Activated CD4-positive, alpha-beta T cell treated with anti-CD3 and anti-CD28 coated beads, Interleukin-2, amount 10 ng/mL, durations not matched to agents 7 days and 5 days (primary cell): ENCODE measurements at places on chromosomes 13 and 19. TPM values are rescaled to one million over a fixed set of nuclear protein-coding genes. Genes with fewer than 3 reads are reported as not detected.
A peak's percentile ranks its signal among the peaks of the same experiment; 100 is the strongest.

DNA sequence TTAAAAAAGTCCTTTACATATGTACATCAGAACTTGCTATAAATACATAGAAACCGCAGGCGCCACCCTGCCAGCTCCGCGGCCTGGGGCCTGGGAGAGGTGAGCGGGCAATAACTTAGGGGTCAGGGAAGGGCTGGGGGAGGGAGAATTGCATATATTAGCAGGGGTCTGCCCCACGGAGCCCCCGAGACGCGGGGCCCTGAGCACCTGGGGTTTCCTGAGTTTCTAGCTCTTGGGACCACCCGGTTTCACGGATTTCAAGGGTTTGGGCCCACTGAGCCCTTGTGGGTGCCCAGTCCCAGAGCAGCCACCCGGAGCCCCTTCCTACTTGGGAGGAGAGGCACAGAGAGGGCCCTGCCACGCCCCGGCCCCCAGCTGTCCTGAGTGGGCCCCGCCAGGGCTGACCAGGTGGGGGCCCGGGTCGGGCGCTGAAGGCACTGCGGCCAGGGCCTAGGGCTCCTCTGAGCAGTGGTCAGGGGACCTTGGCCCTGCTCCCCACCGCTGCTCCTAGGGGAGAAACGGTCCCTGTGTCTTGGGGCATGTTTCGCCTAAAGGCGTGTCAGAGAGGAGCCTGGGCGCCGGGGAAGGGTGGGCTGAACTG, 4.0 kb downstream of the GPX4 start:
- no peak for DNase-seq
- no peak overlapping the region for H3K27ac ChIP-seq
- no peaks in the 10 kb centered on the region for H3K27me3 ChIP-seq
- H3K4me3 ChIP-seq: no peak overlapping the region
- peaks cover 15% of the 10 kb centered on the region for H3K4me1 ChIP-seq
- H3K36me3 ChIP-seq: peaks cover 2% of the 10 kb centered on the region

- H3K27ac ChIP-seq: peak overlapping the region; percentile 41
- no peak overlapping the region for H3K4me3 ChIP-seq
- peaks cover 67% of the 10 kb centered on the region for H3K4me1 ChIP-seq
Observed at GRCh38 chr19:39946532-39946931, 12.1 kb upstream of the FCGBP start.

GRCh38 chr19:16779539-16780163, 49.5 kb upstream of the SIN3B start:
- H3K27me3 ChIP-seq: peaks cover 3% of the 10 kb centered on the region
- no peaks in the 10 kb centered on the region for H3K36me3 ChIP-seq
- DNase-seq: no peak
- no peak overlapping the region for H3K27ac ChIP-seq
- H3K4me3 ChIP-seq: no peak overlapping the region

- no peaks in the 10 kb centered on the region for H3K4me1 ChIP-seq
- DNase-seq: no peak
- H3K36me3 ChIP-seq: no peaks in the 10 kb centered on the region
- no peak overlapping the region for H3K27ac ChIP-seq
- no peak overlapping the region for H3K4me3 ChIP-seq
Observed at GRCh38 chr13:110070046-110070445, 236.9 kb downstream of the COL4A1 start.

DNA sequence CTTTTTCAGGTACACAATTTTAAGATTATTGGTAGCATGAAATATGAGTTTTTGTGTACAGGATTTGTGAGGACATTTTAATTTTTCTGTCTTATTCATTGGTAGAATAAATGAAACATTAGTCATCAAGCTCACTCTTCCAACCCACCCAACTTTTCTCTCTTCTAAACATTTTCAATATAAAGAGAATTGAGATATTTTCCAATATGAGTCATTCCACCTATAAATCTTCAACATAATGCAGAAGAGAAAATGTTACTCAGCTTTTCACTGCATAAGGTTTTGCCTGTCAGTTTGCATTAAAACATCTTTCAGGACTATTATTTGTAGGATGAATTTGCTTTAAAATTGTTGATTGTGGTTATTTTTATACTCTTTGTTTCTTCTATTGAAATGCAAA, 330.7 kb downstream of the PCDH20 start:
- no peak overlapping the region for H3K4me3 ChIP-seq
- H3K27ac ChIP-seq: no peak overlapping the region
- H3K27me3 ChIP-seq: no peaks in the 10 kb centered on the region

DNA sequence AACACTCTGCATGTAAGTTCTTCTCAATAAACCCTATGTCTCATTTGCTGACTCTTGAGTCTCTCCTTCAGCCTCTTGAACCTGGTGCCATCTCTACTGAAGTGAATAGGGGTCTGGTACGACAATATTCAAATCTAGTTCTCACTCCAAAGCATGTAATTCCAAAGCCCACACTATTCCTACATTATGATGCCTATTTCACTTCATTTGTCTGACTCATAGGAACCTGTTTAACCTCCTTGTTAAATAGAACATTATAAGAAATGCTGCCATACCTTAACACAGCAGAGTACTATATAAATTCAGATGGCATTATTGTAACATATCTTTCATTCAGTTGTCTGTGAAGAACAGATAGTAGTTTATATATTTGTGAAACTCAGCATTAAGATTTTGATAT, 67.1 kb downstream of the STARD13 start:
- no peak for DNase-seq
- no peak overlapping the region for H3K27ac ChIP-seq
- no peaks in the 10 kb centered on the region for H3K4me1 ChIP-seq
- no peak overlapping the region for H3K4me3 ChIP-seq
- H3K36me3 ChIP-seq: no peaks in the 10 kb centered on the region
- no peaks in the 10 kb centered on the region for H3K27me3 ChIP-seq

- peaks cover 3% of the 10 kb centered on the region for H3K4me1 ChIP-seq
- peaks cover 1% of the 10 kb centered on the region for H3K27me3 ChIP-seq
- H3K27ac ChIP-seq: no peak overlapping the region
Observed at GRCh38 chr19:32830231-32831014, 39.1 kb downstream of the SLC7A9 start.

DNA sequence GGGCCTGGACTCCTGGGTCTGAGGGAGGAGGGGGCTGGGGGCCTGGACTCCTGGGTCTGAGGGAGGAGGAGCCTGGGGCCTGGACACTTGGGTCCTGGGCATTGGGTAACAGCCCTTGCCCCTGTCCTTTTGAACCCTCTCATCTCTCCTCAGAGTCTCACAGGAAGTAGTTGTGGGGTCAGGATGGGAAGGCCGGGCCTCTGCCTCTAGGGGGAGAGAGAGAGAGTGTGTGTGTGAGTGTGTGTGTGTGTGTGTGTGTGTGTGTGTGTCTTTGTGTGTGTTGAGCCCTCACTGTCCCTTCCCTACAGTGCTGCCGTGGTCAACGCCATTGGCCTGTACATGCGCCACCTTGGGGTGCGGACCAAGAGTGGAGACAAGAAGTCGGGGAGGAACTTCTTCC, 10.9 kb downstream of the ARHGEF1 start:
- peak; percentile 41 for DNase-seq
- H3K27ac ChIP-seq: peak overlapping the region; percentile 43
- no peaks in the 10 kb centered on the region for H3K27me3 ChIP-seq
- H3K36me3 ChIP-seq: peaks cover 60% of the 10 kb centered on the region
- peaks cover 46% of the 10 kb centered on the region for H3K4me1 ChIP-seq

DNA sequence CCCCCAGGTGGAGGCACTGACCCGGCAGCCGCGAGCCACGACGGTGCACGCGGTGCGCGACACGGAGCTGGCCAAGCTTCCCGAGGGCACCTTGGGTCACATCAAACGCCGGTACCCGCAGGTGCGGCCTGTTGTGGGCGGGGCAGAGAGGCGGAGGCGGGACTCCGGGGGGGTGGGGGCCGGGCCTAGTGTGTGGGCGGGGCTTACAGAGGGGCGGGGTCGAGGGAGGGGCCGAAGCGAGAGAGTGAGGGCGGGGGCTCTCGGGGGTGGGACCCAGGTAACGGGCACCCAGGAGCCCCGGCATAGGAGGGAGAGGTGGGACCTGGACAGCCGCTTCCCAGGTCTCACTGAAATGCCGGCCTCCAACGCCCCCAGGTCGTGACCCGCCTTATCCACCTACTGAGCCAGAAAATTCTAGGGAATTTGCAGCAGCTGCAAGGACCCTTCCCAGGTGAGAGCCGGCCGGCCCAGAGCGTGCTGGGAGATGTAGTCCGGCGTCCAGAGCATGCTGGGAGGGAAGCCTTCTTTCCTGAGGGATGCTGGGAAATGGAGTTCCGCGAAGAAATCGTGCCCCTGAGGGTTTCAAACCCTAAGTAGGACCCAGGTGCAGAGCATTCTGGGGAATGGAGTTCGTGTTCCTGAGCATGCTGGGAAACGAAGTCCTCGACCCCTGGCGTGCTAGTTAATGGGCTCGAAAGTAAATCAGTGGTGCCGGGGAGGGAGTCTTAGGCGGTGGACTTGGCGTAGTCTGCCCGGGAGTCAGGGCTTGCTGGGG, 15.7 kb downstream of the PNPLA6 start:
- DNase-seq: peak; percentile 56
- H3K4me3 ChIP-seq: no peak overlapping the region
- peaks cover 35% of the 10 kb centered on the region for H3K36me3 ChIP-seq

- H3K27ac ChIP-seq: no peak within 1 kb of the TSS
- H3K36me3 ChIP-seq: no peaks in the 10 kb centered on the region
- peaks cover 8% of the 10 kb centered on the region for H3K4me1 ChIP-seq
- no peaks in the 10 kb centered on the region for H3K27me3 ChIP-seq
- DNase-seq: no peak
Observed at GRCh38 chr19:35357867-35358573, at the start of gene FFAR3. TSS of gene FFAR3 (plus strand) at chr19:35358460. CDS start at chr19:35358891, 431 bp downstream.

DNA sequence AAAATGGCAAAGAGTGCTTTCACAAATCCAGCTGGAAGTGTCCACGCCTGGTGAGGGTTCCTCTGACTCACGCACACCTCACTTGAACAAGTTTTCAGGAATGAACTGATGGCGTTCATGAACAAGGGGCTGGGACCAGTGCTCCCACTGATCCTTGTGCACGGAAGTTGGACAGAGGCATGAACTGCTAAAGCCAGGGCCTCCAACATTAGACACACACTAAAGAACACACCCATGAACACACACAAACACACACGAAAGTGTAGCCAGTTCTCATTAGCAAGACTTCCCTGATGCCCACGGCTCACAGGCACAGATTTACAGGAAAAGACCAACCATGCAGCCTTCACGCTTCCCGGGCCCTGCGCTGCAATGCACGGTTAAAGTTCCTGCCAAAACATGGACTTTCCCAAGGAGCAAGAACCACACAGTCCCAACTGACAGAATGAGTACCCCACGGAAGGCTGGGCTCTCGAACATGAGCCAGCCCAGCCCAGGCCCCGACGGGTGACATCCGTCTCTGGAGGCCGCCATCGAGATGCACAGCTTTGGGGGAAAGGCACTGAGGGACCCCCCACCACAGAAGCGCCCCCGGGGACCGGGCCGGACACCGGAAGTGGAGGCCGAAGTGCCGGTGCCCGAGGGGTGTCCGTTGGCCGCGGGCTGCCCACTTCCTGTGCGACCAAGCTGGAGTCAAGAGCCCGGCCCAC, 808 bp downstream of the DNMT1 start:
- peak overlapping the region; percentile 90 for H3K27ac ChIP-seq
- H3K36me3 ChIP-seq: peaks cover 36% of the 10 kb centered on the region
- H3K4me3 ChIP-seq: peak overlapping the region; percentile 84
- H3K4me1 ChIP-seq: peaks cover 48% of the 10 kb centered on the region

- H3K27me3 ChIP-seq: no peaks in the 10 kb centered on the region
- DNase-seq: no peak
- no peak overlapping the region for H3K27ac ChIP-seq
- peaks cover 2% of the 10 kb centered on the region for H3K4me1 ChIP-seq
- no peaks in the 10 kb centered on the region for H3K36me3 ChIP-seq
Observed at GRCh38 chr13:40017662-40018262, 362.3 kb downstream of the COG6 start.

GRCh38 chr13:66222926-66223325, 1007.2 kb downstream of the PCDH9 start:
- no peaks in the 10 kb centered on the region for H3K36me3 ChIP-seq
- H3K27ac ChIP-seq: no peak overlapping the region
- no peaks in the 10 kb centered on the region for H3K27me3 ChIP-seq
- no peak for DNase-seq
- peaks cover 2% of the 10 kb centered on the region for H3K4me1 ChIP-seq
- H3K4me3 ChIP-seq: no peak overlapping the region

DNA sequence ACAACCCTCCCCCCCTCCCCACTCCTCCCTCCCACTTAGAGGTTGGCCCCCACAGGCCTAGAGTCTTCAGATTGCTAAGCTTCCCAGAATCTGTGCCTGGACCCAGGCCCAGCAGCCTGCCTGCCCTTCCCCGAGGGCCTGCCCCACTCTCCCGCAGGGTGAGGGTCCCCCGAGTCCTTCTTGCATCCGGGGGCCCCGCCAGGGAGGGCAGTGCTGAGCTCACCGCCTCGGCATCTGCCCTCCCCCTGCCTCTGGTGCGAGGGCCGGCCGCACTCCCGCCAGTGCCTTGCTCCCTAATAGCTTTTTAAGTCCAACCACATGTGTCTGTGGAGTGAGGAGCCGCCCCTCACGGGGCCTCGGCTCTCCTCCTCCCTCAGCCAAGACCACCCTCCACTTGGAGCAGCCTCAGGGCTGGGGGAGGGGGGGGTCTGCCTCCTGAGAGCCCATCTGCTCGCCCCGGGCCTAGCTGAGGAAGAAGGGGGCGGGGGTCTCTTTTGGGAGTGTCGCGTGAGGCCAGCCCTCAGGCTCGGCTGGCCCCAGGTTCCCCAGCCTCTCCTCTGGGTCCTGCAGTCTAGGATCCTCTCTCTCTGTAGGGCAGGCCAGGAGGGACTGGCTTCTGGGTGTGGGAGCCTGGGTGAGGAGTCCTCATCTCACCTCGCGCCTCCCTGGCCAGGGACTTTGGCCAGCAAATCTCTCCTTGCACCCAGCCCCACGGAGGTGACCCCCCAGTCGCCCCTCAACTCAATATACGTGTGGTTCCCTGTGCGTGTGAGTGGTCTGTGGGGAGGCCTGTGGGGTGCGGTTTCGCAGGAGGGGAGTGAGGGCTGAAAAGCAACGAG, 47.2 kb downstream of the LYL1 start:
- no peak overlapping the region for H3K27ac ChIP-seq
- no peak overlapping the region for H3K4me3 ChIP-seq
- H3K36me3 ChIP-seq: no peaks in the 10 kb centered on the region
- H3K27me3 ChIP-seq: peaks cover 5% of the 10 kb centered on the region
- peaks cover 7% of the 10 kb centered on the region for H3K4me1 ChIP-seq

DNA sequence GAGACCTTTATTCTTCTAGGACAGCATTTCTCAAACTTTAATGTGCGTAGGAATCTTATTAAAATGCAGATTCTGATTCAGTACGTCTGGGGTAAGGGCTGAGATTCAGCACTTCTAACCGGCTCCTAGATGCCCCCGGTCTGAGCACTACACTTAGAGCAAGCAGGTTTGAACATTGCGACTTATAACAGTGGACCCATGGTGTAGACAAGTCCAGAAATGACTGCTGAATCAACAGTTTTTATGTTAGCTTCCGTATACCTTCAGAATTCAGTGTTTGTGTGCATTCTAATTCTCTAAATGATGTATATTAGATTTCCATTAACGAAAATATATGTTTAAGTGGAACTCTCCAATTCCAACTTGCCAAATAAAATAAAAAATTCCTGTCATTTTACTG, 17.5 kb upstream of the CPB2 start:
- H3K27me3 ChIP-seq: peaks cover 17% of the 10 kb centered on the region
- DNase-seq: no peak
- H3K4me1 ChIP-seq: peaks cover 28% of the 10 kb centered on the region
- peaks cover 17% of the 10 kb centered on the region for H3K36me3 ChIP-seq
- no peak overlapping the region for H3K27ac ChIP-seq

- DNase-seq: no peak
- no peak overlapping the region for H3K4me3 ChIP-seq
- H3K27me3 ChIP-seq: peaks cover 42% of the 10 kb centered on the region
Observed at GRCh38 chr13:50144246-50145160, 129.3 kb downstream of the KCNRG start.

Gene LPAR6
- 79.9 TPM for total RNA-seq

Gene DPP9
- total RNA-seq: 70.5 TPM

Gene ZNF880
- 16.1 TPM for total RNA-seq

Gene ATP1A3
- 2.0 TPM for total RNA-seq

Gene RFXAP
- total RNA-seq: 16.7 TPM

Gene NLRP5
- total RNA-seq: not detected

Gene PNKP
- 105 TPM for total RNA-seq
